ENCODE measurements at places on chromosomes 12 and 14.

- DNase-seq: no peak
Observed at GRCh38 chr14:71591929-71592328, 340.3 kb upstream of the RGS6 start.

DNA sequence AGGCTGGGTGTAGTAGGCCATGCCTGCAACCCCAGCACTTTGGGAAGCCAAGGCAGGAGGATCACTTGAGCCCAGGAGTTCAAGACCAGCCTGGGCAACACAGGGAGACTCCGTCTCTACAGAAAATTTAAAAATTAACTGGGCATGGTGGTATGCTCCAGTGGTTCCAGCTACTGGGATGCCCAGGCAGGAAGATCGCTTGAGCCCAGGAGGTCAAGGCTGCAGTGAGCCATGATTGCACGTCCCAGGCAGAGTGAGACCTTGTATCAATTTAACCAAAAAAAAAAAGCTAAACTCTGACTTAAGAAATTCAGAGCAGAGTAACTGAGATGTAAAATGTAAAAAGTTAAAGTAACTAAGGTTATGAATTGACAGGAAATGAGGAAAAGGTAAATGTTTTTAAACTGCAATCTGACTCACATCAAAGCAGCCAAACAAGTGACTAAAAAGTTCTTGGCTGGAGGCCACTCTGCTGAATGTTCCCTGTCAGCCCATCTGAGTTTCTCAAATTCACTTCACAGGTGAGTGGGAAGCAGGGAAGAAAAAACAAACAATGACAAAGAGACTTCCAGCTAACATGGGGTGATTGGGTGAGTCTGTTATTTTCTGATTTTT, 21.3 kb downstream of the PRKD1 start:
- no peak for DNase-seq

- peak; percentile 72 for DNase-seq
Observed at GRCh38 chr12:2891240-2892053, 756 bp downstream of the TULP3 start.

GRCh38 chr14:56494167-56494566, 85.4 kb upstream of the TMEM260 start:
- no peak for DNase-seq

DNA sequence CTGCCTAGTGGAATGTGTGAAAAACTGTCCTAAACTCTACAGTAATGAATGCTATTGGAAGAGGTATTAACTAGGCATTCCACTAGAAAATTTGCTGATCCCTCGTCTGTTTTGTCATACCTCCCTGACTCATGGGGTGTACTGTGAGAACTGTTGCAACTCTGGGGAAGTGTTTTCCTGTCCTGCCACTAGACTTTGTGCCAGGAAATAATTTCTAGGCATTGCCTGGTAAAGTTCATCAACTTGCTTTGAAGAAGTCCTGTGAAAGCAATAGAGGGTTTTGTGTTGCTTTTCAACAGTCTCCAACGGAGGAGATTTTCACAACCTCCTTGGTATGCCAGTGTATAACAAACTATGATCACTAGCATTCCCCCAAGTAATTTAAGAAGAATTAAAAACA, 139.9 kb downstream of the AKAP6 start:
- DNase-seq: no peak

- DNase-seq: no peak
Observed at GRCh38 chr14:75648066-75648838, 12.4 kb downstream of the ERG28 start.

- no peak for DNase-seq
Observed at GRCh38 chr12:119649202-119649808, 18.6 kb upstream of the PRKAB1 start.

DNA sequence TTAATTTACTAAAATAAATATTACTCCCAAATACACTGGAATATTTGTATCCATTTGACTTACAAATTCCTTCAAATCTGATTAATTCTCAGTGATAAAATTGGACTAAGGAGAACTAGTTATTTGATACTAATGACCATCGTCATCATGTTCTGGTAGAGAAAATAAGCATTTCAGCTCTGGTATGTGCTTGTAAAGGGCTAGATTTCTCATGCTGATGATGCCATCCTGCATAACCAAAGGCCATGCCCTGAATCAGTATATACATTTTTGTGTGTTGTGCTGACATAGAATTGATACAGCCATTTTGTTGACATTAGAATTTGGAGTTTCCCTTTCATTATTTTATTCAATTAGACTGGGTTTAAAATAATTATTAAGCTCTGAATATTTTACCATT, 148.9 kb downstream of the PCNX1 start:
- DNase-seq: no peak

DNA sequence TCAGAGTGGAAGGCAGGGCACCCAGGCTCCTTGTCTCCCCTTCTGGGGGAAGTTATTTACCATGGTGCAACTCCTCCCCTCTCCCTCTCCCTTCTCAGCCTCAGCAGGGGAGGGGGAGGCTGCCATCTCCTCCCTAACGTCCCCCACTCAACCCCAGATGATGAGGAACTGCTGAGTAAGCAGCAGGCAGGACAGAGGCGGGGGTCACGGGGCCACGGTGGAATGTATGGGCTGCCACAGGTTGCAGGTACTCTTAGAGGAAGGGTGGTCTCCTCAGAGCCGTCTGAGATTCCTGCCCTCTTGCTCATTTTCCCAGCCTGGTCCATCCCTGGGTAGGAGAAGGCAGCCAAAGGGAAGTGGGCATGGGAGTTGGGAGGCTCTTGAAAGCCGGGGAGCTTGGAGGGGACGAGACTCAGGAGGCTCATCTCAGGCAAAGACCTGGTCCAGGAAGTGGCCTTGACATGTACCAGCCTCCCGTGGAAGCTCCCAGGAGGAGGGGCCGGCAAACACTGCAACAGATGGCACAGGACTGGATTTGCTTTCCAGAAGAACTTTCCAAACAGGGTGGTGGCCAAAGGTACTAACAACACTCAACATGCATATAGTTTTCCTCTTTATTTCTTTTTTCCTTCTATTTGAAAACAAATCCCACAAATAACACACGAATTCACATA, 19.0 kb downstream of the RIN3 start:
- DNase-seq: no peak

DNA sequence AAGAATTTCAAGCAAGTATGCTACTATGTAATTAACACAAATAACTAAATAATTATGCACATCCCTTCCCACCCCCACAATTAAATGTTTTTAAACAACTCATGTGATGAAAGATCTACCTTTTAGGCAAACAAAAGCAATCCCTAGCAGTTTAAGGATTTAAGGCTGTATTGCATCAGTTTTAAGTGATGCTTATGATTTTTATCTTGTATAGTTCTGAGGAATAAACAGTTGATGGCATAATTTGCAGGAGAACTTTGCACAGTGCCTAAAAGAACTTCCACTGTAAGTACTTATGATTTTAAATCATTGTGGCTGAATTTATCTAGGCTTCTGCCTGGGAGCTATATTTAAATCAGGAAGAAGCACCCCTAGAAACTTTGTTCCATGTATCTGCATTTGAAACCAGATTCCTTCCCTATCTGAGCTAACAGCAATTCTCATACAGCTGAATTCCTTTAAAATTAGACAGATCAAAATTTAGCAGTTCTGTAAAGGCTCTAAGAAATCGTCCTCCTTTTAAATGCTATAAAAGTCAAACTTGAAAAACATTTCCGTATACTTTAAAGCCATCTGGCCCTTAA, 388.6 kb downstream of the BCAT1 start:
- DNase-seq: no peak

DNA sequence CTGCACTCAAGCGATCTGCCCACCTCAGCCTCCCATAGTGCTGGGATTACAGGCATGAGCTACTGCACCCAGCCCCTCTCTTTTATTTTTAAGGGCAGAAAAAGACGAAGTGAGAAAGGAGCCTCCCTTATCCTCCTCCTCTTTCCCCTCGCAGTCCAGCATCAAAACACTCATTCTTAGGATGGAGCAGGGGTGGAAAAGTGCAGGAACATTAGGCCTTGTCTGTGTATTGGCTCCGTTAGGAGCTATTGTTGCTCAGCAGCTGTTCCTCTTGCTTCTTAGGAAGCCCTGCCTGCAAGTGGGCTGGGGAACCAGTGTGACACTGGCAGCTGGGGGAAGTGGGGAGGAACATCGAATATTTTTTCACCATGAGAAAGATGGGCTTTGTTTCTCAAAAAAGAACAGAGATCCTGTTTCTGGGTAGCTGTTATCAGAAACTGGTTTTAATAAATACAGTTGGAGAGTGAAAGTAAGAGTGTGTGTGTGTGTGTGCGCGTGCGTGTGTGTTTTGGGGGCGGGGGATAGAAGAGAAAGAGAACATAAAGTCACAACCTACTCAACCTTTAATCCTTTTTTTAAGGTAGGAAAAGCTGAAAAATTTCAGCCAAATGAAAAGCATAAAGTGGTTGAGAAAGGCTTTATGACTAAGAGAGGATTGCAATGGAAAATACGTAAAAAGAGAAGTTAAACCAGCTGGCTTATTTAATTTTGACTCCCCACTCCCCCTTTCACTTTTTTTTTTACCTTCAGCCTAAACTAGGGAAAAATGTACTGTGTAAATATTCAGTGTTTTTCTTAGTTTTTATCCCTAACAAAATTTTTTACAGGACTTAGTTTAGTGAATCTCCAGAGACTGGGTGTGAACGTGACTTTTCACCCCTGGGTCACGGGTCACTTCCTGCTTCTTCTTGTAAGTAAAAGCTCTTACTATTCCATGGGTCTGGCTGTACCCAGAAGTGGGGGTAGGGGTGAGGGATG, 197.2 kb upstream of the PLEKHG7 start:
- no peak for DNase-seq

DNA sequence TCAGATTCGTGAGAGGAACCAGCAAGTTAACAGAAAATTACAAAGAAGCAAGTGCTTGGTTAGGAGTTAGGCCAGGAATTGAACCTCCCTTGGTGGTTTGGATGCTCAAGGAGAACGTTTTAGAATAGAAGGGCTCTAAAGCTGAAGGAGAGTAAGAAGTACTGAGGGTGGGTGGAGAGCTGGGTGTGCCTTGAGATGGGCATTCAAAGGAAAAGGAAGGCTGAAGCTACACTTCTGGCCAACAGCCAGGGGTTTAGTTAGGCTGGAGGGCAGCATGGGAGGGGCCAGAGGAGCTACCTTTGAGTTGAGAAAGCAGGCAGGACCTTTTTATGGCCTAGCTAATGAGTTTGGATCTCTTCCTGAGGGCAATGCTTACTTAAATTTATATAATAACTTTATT, 421.2 kb downstream of the CCDC91 start:
- DNase-seq: no peak

DNA sequence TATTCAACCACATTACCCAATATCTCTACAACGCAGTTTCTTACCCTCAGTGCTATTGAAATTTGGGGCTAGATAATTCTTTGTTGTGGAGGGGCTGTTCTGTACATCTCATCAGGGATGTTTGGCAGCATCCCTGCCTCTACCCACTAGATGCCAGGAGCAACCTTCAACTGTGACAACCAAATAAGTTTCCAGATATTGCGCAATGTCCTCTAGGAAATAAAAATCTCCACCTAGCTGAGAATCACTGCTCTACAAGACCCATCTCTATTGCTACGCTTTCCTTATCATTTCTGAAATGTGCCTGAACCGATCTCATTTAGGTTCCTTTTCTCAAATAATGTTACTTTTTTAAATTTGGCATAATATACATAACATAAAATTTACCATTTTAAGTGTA, 155.2 kb upstream of the G2E3 start:
- no peak for DNase-seq

DNA sequence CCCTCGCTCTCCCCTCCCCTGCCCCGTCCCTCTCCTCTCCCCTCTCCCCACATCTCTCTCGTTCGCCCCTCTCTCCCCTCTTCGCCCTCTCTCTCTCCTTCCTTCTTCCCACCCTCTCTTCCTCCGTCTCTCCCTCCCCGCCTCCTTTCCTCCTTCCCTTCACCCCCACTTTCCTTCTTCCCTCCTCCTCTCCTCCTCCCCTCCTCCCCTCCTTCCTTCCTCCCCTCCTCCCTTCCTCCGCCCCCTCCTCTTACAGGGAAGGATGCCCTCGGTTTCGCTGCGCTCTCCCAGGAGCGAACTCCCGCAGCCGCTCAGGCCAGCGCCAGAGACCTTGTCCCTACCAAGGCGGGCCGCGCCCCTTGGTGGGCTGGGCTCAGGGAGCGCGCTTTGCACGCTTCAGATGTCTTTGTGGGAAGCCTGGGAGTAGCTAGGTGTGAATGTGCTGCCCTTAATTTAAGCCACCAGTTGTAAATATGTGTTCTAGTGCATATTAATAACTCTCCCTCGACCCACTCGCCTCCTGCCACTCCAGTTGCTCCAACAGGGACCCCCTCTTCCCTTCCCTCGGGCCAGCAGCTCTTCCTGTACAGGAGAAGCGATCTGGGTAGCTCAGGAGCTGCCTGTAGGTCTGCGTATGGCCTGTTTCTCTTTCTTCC, 13.3 kb upstream of the MAP3K9 start:
- DNase-seq: peak; percentile 74

DNA sequence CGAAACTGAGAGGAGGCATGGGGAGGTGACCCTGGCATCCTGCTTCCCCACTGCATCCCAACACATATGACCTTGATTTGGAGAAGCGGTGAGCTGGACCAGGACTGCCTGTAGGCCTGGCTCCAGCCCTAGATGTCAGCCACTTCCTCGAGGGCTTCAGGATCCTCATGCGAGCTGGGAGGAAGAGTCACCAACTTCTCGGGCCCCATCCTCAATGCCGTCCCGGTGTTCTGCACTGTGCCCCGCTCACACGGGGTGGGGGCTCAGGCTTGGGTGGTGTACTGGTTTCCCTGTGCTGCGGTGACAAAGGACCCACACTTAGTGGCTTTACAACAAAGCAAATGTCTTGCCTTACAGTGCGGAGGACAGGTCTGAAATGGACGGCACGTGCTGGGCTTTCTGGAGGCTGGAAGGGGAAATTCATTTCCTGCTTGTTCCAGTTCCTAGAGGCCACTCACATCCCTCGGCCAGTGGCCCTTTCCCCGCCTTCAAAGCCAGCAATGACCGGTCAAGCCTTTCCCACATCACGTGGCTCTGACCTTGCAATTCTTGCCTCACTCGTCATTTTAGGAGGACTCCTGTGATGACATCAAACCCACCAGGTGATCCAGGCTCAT, 298.1 kb upstream of the RTL1 start:
- DNase-seq: no peak

DNA sequence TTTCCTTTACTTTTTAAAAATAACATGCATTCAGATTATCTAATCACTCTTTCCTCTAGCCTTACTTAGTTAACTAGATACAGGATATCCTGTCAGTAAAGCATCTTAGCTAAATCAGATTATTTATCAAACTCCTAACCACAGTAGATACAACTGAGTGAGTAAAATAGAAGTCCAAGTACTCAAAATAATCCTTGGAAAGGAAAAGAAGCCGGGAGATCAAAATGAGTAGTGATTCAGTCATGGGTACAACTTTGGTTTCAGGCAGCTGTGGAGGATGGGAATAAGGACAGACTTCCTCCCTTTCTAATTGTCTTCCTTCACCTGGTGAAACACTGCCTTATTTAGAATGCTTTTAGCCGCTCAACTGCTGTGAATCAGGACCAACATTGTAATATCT, 29.4 kb downstream of the GNG2 start:
- DNase-seq: no peak

DNA sequence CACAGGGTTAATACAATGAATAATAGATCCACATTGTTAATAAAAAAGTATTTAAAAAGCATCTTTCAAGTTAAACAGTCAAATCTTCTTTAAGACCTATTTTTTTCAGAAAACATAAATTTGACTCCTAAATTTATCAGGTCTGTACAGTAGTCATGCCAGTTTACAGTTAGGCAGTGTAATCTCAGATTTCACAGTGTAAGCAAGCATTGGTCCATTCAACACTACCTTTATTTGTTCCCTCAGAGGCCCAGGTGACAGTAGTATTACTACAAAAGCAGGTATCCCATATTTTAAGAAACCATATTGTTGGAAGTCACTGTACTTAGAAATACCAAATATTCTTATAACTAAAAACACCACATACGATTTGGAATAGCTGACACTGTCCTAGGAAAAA, 6.1 kb downstream of the ATP2B1 start:
- DNase-seq: no peak

- DNase-seq: no peak
Observed at GRCh38 chr12:126353604-126354003, 1288.4 kb downstream of the AACS start.
